ENCODE measurements at places on chromosomes 3 and 15. TPM values are rescaled to one million over a fixed set of nuclear protein-coding genes. Genes with fewer than 3 reads are reported as not detected.

The SCAANT1 gene
- total RNA-seq, result not detected

The CCDC191 gene
- 1.5 TPM for total RNA-seq

The PTH1R gene
- not detected for total RNA-seq

The PLA2G4B gene
- 4.9 TPM for total RNA-seq

The TMOD2 gene
- total RNA-seq, result 3.7 TPM

The SUCNR1 gene
- not detected for total RNA-seq

The SEMA3F gene
- total RNA-seq, result 0.19 TPM

The BNC1 gene
- not detected for total RNA-seq

The SI gene
- total RNA-seq, result not detected

The PLSCR5 gene
- not detected for total RNA-seq

The SNX22 gene
- total RNA-seq, result 0.30 TPM

The PARP15 gene
- total RNA-seq, result 2.5 TPM

The C2CD4A gene
- 0.69 TPM for total RNA-seq

The ANXA2 gene
- total RNA-seq, result 75.1 TPM

The LCTL gene
- total RNA-seq, result not detected

The FGF12 gene
- total RNA-seq, result not detected

The ANKDD1A gene
- 1.4 TPM for total RNA-seq

The SLC6A6 gene
- total RNA-seq, result 54.2 TPM

The TRPM1 gene
- total RNA-seq, result not detected

The AADACL2 gene
- total RNA-seq, result not detected

The RGMA gene
- 0.18 TPM for total RNA-seq

The TICRR gene
- total RNA-seq, result 4.5 TPM

The CCDC54 gene
- total RNA-seq, result not detected

The THPO gene
- total RNA-seq, result not detected

The DCUN1D1 gene
- total RNA-seq, result 45.8 TPM

The CYP1A2 gene
- not detected for total RNA-seq

The KLHL6 gene
- total RNA-seq, result 29.9 TPM

The ISLR2 gene
- total RNA-seq, result not detected

The CTSH gene
- 23.7 TPM for total RNA-seq

The ARGFX gene
- total RNA-seq, result not detected

The HYAL1 gene
- 0.24 TPM for total RNA-seq

The GRM2 gene
- total RNA-seq, result 1.0 TPM

The DPPA2 gene
- total RNA-seq, result not detected

The PLA2G4E gene
- total RNA-seq, result not detected

The PTX3 gene
- not detected for total RNA-seq

The RAB43 gene
- total RNA-seq, result 25.0 TPM

The CSTA gene
- total RNA-seq, result not detected

The NEO1 gene
- 4.9 TPM for total RNA-seq
